Adrenal gland (tissue), 19 donors: ENCODE measurements at places on chromosomes 1 and 21.

GRCh38 chr1:215181518-215181917 is 99.0 kb downstream of the KCNK2 start:
- DNase-seq: no peak
- H3K27me3 ChIP-seq: no peaks in the 10 kb centered on the region
- no peaks in the 10 kb centered on the region for H3K4me1 ChIP-seq
- no peaks in the 10 kb centered on the region for H3K36me3 ChIP-seq
- no peak overlapping the region for H3K4me3 ChIP-seq

DNA sequence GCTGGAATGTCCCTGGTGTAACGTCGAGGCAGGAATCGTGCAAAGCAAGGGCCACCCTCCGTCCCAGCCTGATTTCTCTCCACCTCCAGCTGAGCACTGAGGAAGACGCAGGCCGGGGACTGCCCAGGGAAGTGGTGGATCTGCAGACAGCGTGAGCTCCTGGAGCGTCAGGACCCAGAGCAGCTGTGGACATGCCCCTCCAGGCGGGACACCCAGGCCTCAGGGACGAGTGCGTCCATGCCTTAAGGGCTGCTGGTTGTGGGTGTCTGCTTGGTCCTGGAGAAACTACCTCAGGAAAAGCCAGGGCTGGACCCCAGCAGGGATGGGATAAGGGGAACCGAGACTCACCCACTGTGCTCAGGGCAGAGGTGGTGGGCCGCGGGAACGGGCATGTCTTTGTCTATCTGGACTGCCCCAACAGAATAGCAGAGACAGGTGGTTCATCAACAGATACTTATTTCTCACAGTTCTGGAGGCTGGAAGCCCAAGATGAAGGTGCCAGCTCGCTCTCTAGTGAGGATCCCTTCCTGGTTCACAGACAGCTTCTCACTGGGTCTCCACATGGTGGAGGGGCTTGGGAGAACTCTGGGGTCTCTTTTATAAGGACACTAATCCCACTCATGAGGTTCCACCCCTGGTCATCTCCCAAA is 5.8 kb upstream of the MMEL1 start:
- H3K36me3 ChIP-seq: no peaks in the 10 kb centered on the region
- H3K4me3 ChIP-seq: no peak overlapping the region
- DNase-seq: no peak
- H3K27ac ChIP-seq: no peak overlapping the region
- peaks cover 19% of the 10 kb centered on the region for H3K4me1 ChIP-seq
- peaks cover 3% of the 10 kb centered on the region for H3K27me3 ChIP-seq

DNA sequence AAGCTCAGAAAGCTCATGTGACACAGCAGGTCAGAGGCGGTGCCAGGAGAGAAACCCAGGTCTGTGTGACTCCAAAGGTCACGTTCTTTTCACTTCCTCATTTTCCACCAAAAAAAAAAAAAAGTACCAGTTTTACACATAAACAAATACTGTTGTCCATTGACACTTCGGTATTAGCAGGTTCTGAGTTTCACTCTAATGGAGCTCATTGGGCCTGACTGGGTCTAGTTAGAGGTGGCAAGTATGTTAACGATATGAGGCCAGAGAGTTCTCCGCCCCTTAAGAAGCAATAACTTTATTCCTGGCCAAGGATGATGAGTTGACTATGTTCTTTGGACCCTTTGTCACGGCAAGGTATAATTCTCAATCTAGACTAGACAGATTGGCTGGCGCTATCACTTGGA is 30.0 kb upstream of the SDE2 start:
- H3K27me3 ChIP-seq: no peaks in the 10 kb centered on the region
- H3K36me3 ChIP-seq: no peaks in the 10 kb centered on the region
- H3K27ac ChIP-seq: no peak overlapping the region
- H3K4me1 ChIP-seq: peaks cover 3% of the 10 kb centered on the region

GRCh38 chr1:94936861-94937620 is 10.1 kb upstream of the CNN3 start:
- DNase-seq: no peak
- no peak overlapping the region for H3K4me3 ChIP-seq
- peak overlapping the region; percentile 73 for H3K27ac ChIP-seq

- no peaks in the 10 kb centered on the region for H3K4me1 ChIP-seq
- no peak overlapping the region for H3K27ac ChIP-seq
- no peaks in the 10 kb centered on the region for H3K36me3 ChIP-seq
- H3K27me3 ChIP-seq: no peaks in the 10 kb centered on the region
Measured at GRCh38 chr1:234271243-234271606, 102.0 kb upstream of the COA6 start.

DNA sequence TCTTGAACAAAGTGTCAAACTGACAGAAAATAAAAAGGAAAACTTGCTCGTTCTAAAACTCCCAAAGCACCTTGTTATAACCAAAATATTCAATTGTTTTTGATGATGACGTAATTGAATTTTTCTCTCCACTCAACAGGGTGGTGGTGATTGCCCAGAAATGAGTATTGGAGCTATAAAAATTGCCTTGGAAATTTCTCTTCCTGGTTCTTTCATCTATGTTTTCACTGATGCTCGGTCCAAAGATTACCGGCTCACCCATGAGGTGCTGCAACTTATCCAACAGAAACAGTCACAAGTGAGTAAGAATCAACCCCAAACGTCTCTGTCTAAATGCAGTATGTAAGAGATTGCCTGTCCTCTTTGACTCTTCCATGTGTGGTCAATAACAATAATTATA is 130.1 kb downstream of the HMCN1 start:
- H3K4me3 ChIP-seq: no peak overlapping the region
- H3K27me3 ChIP-seq: no peaks in the 10 kb centered on the region

DNA sequence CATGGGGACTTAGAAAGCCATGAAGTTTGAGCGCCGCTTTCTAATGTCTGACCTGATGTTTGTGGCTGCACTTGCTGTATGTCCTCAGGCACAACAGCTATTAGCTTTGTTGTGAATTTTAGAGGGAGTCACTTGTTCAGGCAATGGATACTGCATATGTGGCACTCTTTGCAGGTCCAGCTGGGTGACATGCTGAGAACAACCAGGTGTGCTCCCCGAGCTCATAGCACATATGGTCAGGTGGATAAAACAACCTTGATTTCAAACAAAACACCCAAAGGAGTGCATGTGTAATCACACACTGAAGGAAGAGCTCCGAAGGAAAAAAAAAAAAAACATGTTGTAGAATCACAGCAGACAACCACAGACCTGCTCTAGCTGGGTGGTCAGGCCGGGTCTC is 178.6 kb downstream of the BACH1 start:
- DNase-seq: no peak
- H3K4me3 ChIP-seq: no peak overlapping the region
- no peak overlapping the region for H3K27ac ChIP-seq
- no peaks in the 10 kb centered on the region for H3K27me3 ChIP-seq
- no peaks in the 10 kb centered on the region for H3K36me3 ChIP-seq

GRCh38 chr1:50175719-50176639 is 67.3 kb downstream of the ELAVL4 start:
- H3K4me3 ChIP-seq: no peak overlapping the region
- H3K27me3 ChIP-seq: peaks cover 3% of the 10 kb centered on the region
- no peaks in the 10 kb centered on the region for H3K4me1 ChIP-seq
- no peak for DNase-seq
- no peak overlapping the region for H3K27ac ChIP-seq
- no peaks in the 10 kb centered on the region for H3K36me3 ChIP-seq

DNA sequence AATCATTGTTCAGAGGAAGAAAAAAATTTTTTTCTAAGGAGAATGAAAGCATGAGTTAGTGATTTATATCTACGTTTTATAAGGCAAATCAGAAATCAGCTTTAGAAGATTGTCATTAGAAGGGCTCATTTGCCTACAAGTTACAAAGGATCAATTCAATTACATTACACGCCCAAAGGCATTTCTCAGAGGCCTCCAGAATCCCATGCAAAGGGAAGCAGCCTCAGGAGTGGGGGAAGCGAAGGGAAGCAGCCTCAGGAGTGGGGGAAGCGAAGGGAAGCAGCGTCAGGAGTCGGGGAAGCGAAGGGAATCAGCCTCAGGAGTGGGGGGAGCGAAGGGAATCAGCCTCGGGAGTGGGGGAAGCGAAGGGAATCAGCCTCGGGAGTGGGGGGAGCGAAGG is 206.2 kb downstream of the GREM2 start:
- H3K4me3 ChIP-seq: no peak overlapping the region
- no peak for DNase-seq
- H3K4me1 ChIP-seq: no peaks in the 10 kb centered on the region
- no peaks in the 10 kb centered on the region for H3K36me3 ChIP-seq
- no peak overlapping the region for H3K27ac ChIP-seq

GRCh38 chr1:33175865-33176264 is 6.0 kb downstream of the TRIM62 start:
- no peak overlapping the region for H3K4me3 ChIP-seq
- H3K27ac ChIP-seq: peak overlapping the region; percentile 79
- no peaks in the 10 kb centered on the region for H3K36me3 ChIP-seq
- DNase-seq: peak; percentile 62

- H3K4me1 ChIP-seq: no peaks in the 10 kb centered on the region
- no peaks in the 10 kb centered on the region for H3K36me3 ChIP-seq
- no peaks in the 10 kb centered on the region for H3K27me3 ChIP-seq
- no peak overlapping the region for H3K4me3 ChIP-seq
- peak; percentile 47 for DNase-seq
- no peak overlapping the region for H3K27ac ChIP-seq
Measured at GRCh38 chr21:24941316-24942185, 665.7 kb downstream of the MRPL39 start.

DNA sequence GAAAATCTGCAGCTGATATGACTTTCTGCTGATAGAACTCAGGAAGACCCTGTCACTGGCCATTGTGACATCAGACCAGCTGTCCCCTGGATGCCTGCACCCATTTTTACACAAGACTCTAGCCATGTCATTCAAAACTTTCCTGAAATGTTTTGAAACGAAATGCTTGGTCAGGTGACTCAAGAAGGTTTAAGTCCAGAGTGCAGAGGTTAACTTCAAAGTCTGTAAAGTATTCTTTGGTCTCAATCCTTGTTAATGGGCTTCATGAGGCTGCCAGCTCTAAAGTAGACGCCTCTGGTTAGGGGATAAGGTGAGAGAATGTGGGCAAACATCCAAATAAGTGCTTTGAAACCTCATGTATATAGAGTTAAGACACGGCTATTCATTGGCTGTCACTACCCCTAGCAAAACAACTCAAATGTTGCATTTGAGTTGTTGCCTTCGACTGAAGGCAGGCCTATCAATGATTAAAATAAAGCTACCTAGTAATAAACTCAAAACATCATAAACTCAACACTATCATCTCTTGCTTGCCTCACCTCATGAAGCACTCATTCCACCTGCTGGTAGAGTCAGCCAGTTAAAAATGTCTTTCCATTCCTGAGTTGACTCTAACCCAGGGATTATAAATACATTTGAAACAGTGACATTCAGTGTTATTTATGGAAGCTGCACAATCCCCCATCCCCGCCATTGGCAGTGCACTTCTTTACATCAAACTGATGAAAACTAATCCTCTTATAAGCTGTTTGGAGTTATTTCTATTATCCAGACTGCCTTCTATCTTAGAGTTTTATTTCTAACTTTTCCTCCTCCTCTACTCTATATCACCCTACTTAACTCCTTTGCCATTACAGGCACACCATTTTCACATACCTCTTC is 26.0 kb downstream of the RABIF start:
- H3K27ac ChIP-seq: no peak overlapping the region
- H3K4me3 ChIP-seq: no peak overlapping the region
- no peak for DNase-seq
- H3K27me3 ChIP-seq: no peaks in the 10 kb centered on the region

GRCh38 chr1:239387304-239388158 is 1.2 kb downstream of the CHRM3 start:
- DNase-seq: no peak
- H3K4me1 ChIP-seq: no peaks in the 10 kb centered on the region
- no peaks in the 10 kb centered on the region for H3K36me3 ChIP-seq
- no peak overlapping the region for H3K27ac ChIP-seq
- H3K27me3 ChIP-seq: peaks cover 33% of the 10 kb centered on the region
